Activated CD4-positive, alpha-beta T cell treated with anti-CD3 and anti-CD28 coated beads, Interleukin-2, Interleukin-6, amounts not matched to agents 100 ng/mL and 50 ng/mL, durations not matched to agents 16 hours and 8 hours (primary cell): ENCODE measurements at places on chromosomes 5 and 9.

- DNase-seq: no peak
Observed at GRCh38 chr5:43854697-43855292, 251.8 kb downstream of the NNT start.

GRCh38 chr9:2017331-2018161 lies 2.4 kb downstream of the SMARCA2 start:
- peak; percentile 76 for DNase-seq

- no peak for DNase-seq
Observed at GRCh38 chr5:77463905-77464304, 28.2 kb downstream of the WDR41 start.

- DNase-seq: no peak
Observed at GRCh38 chr5:98635656-98636055, 137.8 kb upstream of the RGMB start.

DNA sequence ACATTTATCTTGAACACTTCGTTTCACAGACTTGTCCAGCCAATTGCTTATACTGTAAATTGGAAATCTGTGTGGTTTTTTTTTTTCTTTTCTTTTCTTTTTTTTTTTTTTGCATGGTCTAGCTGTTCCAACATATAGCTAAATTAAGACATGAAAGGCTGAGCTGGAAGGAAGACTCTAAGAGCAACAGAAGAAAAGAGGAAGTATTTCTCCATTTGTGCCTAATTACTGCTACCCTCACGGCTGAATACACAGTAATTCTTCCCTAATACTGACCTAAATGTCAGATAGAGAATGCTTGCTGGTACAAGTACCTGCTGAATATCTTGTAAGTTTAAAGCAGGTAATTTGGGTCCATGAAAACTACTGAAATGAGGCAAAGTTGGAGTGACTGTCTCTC lies 11.0 kb upstream of the HAPLN1 start:
- DNase-seq: no peak

DNA sequence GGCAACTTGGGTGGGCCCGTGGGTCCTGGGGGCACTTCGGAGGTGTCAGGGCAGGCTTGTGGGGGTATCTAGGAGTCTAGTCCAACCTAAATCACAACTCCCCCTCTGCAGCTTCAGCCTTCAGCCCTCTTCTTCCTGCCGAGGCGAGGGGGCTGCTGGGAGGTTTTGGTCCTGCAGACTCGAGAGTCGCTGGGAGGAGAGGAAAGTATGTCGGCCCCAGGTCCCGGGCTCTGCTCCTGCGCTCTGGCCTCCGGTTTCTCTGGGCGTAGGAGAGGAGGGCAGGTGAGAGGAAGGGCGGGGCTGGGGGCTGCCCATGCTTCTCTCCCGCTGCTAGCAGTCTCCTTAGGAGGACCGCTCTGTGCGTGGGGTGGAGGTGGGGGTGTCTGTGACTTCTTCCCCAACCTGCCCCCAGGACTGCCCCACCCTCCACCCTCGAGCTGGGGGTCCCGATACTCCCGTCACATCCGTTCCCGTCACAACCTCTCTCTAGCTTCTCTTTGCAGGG lies 139.8 kb upstream of the COL5A1 start:
- DNase-seq: no peak

- no peak for DNase-seq
Observed at GRCh38 chr5:111774525-111774924, 17.5 kb upstream of the NREP start.

- no peak for DNase-seq
Observed at GRCh38 chr5:179720222-179720621, 12.4 kb upstream of the MAML1 start.

DNA sequence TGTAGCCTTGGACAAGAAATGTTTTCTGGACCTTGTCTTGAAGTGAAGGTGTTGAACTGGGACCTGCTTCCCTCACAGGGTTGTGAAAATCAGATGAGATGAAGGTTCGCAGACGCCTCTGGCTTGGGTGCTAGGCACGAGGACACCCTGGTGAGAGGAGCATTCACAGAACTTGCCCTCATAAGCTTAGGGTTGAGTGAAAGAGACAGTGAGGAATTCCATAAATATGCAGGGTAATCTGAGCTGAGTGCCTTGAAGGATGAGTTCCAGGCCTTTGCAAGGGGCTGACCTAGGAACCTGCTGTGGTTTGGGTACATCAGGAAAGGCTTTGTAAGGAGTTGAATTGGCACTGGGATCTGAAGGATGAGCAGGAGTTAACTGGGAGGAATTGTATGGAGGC lies 75.7 kb upstream of the SAP30L start:
- DNase-seq: no peak

DNA sequence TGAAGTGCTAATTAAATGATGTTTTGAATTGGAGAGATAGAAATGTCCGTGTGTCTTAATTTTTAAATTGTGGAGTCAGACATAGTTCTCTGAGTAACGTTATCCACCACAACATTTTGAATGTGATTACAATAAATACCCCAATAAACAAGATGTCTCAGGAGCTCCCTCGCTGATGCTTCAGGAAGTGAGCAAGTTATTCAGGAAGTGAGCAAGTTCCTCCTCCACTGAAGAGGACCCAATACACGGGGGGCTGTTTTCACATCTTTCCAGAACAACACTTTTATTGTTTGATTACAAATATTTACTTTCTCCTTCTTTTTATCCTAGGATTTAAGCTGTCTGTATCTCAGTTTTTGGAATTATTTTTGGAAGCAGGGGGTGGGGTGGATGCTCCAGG lies 363.8 kb downstream of the LRRC70 start:
- no peak for DNase-seq

DNA sequence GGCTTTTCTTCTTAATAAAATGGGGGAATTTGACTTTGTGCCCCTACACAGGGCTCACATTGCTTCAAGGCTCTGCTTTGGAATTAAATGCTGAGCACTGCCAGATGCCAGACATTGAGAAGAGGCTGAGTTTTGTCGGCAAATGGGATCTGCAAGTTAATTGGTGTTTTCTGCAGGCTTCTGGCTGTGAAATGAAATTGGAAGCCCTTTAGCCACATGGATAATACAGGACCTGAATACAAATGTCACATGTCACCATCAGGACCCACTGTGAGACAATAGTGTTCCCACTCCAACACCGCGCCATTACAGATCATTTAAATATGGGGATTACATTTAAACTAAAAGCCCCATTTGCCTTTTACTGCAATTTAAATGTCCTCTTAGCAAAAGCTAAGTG lies 164.4 kb downstream of the ZSWIM6 start:
- DNase-seq: no peak

- peak; percentile 39 for DNase-seq
Observed at GRCh38 chr5:100780376-100780870, 122.7 kb downstream of the ST8SIA4 start.

DNA sequence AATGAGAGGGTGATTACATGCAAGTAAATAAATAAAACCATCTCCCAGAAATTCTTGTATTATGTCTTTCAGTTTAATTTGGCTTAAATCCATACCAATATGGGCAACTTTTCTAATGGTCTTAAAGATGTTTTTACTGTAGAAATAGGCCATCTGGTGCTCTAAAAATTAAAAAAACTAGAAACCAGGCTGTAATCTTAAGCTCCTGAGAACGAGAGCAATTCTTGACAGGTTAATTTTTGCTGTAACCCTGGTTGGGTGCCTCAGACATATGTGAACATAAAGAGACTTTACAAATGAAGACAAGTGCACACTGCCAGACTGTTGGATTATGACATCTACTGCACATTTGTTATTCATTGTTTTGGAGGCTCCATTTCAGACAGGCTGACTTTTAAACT lies 246.8 kb upstream of the DAB2 start:
- DNase-seq: no peak

DNA sequence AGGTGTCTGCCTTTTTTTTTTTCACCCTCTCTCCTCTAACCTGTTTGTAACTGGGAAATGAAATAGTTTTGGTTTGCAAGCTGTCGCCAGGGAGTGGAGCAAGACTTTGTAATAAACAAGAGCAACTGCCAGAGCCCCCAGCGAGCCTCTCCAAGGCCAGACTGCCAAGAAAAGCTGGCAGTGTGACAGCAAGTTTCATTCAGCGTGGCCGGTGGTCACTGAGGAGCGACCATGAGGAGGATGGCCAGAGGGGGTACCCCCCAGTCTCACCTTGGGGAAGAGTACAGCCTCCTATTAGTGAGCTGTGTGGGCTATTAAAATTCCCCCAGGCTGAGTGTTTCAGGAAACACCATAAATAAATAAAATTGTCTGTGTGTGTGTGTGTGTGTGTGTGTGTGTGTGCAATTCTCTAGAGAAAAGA lies 49.9 kb downstream of the ZFAND5 start:
- no peak for DNase-seq

DNA sequence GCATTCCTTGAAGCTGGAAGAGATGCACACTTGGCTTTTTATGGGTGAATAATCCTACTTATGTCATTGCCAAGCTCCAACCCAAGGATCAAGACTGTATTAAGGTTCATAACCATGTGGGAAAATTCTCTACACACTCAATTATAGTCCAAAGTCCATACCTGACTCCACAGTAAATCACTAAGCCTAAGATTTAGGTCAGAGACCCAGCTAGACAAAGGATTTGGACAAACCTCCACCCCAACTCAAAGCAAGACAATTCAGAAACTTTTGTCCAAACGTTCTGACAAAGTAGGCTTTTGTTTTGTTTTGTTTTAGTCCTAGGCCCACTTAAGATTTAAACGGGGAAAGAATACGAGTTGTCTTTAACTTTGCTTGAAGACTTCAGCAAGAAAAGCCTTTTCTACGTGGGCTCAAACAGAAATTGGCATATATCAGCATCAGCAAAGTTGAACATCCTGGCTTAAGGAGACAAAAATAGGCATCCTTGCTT lies 1.7 kb downstream of the MEGF9 start:
- no peak for DNase-seq

DNA sequence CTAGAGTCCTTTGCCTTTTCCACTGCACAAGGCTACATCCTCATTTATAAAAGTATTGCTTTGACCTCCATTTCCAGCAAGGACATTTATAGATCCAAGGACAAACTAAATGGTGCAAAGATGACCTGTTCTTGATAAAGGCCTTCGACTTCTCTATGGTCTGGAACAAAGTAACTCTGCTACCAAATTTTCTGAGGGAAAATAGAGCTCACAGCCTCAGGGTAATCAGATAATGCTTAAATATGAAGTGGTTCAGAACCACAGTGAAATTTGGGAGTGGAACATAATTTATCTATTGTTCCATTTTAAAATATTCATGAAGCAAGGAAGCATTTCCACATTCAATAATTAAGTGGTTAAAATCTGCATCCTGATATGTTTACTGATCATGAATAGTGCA lies 137.5 kb downstream of the TTLL11 start:
- DNase-seq: no peak

DNA sequence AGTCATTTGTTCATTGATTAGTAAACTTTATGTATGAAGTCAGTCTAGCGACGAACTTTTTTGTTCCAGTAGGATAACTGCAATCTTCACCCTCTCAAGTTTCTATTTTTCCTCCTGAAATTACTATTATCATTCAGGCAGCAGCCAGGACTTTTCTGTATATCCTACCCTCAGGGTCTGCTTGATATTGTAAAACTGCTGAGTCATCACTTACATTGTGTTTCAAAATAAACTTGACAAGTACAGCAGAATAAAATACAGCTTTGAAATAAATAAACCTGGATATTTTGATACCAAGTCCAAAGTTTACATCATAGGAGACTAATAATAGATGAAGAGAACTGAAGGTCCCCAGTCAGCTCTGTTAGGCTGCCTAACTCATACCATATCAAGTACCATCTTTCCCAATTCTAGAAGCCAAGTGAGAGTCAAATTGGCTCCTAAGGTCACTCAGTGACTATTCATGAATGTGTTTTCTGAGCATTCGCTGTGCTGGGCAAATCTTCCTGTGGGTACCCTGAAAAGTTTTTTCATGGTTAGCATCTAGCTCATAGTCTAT lies 234.6 kb downstream of the PARP8 start:
- DNase-seq: no peak

GRCh38 chr5:89342106-89342876 lies 459.3 kb upstream of the MEF2C start:
- DNase-seq: no peak

GRCh38 chr9:79489261-79490000 lies 82.3 kb upstream of the TLE4 start:
- no peak for DNase-seq

- DNase-seq: peak; percentile 22
Observed at GRCh38 chr9:133701321-133701980, 36.7 kb downstream of the SARDH start.

GRCh38 chr9:107732781-107733522 lies 243.4 kb upstream of the KLF4 start:
- DNase-seq: no peak

DNA sequence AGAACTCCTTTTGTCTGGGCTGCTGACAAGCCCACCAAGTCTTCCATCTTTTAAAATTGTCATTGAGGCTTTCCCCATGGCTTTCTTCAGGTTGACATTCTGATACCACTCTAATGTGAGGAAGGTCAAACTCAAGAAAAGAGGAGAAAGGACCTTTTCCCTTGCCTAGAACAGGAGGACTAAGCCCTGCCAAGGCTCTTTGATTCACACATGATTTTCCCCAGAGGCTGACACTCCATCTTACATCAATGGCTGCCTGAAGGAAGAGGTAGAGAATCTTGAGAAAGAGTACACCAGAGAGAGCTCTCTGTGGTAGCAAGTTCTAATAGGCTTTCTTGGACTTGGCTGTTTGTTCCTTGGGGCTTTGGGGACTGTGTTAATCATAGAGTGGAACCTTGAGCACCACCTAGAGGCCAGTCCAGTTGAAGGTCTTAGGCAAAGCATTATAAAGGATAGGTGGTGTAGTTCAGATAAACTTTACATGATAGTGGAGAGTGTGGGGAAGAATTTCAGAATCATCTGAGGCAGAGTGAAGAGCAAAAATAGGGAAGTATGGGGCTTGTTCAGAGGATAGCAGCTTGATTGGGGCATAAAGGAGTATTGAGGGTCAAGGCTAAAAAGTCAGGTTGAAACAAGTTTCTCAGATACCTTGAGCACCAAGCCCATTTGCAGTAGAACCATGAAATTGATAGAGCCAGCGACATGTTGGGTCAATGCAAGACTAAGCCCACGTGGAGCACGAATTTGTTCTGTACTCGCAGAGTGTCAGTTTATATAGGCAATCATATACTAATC lies 36.7 kb downstream of the NDFIP1 start:
- peak; percentile 74 for DNase-seq

DNA sequence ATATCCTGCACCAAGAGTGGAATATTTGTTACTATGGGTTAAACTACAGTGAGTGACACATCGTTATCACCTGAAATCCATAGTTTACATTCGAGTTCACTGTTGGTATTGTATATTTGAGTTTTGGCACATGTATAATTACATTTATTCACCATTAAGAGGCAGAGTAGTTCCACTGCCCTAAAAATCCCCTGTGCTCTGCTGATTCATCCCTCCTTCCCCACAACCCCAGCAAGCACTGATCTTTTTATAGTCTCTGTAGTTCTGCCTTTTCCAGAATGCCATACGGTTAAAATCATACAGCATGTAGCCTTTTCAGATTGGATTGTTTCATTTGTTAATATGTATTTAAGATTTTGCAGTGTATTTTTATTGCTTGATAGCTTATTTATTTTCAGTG lies 495.2 kb downstream of the DIRAS2 start:
- no peak for DNase-seq

- no peak for DNase-seq
Observed at GRCh38 chr5:932628-933250, 40.1 kb downstream of the TRIP13 start.

GRCh38 chr5:175825893-175826292 lies 45.5 kb upstream of the CPLX2 start:
- no peak for DNase-seq
